ENCODE measurements at places on chromosomes 2 and 18.

- DNase-seq = no peak
Measured at GRCh38 chr2:149422991-149423338, 92.6 kb downstream of the LYPD6 start.

- no peak for DNase-seq
Measured at GRCh38 chr18:49967636-49968313, 154.4 kb upstream of the ACAA2 start.

GRCh38 chr2:127048618-127048935, 58.4 kb downstream of the BIN1 start:
- no peak for DNase-seq

- peak; percentile 45 for DNase-seq
Measured at GRCh38 chr18:48948112-48949049, 2.4 kb downstream of the SMAD7 start.

DNA sequence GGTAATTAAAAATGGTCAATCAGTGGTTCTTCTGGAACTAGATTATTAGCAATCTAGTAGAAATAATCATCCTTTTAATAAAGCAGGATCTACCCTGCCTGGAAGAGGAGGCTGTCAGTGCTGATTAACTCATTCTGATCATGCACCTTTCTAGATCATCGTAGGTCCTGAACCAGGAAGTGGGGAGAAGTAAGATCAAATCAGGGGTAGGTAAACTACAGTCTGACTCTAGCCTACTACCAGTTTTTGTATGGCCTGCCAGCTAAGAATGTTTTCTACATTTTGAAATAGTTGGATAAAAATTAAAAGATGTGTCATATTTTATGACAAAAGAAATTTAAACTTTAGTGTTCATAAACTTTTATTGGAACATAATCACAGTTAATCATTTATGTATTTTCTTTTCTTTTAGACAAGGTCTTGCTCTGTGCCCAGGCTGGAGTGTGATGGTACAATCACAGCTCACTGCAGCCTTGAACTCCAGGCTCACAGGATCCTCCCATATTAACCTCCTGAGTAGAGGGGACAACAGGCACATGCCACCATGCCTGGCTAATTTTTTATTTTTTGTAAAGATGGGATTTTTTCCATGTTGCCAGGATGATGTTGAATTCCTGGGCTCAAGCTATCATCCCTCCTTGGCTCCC, 36.1 kb downstream of the C18orf54 start:
- no peak for DNase-seq

DNA sequence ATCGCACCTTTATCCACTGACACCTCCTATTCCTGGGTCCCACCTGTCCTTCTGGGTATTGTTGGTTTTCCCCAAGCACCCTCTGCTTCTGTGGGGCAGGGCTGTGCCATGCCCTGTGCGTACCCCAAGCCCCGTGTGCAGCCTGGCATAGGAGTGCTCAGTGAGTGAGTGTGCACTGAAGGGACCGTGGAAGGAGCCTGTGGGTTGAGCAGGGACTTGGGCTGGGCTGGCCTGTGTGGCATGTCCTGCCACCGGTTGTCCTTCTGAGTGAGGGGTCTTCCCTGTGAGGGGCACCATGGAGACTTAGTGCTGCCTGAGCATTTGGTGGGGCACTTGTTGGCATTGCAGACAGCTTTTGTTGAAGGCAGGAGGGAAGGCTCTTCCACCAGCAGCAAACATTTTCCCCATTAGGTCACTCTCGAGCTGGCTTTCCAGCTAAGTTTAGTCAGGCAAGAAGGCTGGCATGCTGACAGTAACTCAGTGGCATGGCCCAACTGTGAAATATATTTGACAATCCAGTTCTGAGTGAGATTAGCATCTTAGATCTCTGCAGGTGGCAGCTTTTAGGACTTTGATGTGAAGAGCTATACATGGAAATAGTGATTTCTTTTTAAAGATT, 64.7 kb downstream of the LPIN1 start:
- no peak for DNase-seq

DNA sequence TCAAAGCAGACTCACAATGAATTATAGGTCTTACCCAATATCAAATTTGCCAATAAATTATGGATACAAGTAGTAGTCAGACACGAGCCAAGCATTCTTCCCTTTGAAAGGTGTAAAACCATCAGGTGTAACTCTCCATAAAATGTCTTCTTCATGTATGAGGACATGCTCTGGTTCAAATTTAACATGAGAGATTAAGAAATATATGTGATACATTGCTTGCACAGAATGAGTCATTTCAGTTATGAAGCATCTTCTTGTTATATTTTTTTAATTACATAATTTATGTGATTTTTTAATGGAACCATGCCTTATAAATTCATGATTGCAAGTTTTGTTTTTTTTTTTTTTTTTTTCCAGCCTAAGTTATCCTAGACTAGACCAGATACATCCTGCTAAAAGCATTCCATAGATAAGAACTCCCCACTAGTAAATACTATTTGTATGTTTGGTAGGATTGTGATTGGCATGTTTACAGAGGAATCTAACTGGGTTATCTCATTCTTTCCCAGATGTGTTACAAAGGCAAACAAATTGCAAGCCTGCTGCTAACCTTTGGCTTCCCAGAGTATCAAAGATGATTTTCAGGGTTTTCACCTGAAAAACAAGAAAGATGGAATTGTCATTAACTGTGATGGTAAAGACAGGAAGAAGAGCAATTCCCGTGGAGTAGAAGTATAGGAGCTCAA, 621.9 kb downstream of the XIRP2 start:
- DNase-seq = no peak

DNA sequence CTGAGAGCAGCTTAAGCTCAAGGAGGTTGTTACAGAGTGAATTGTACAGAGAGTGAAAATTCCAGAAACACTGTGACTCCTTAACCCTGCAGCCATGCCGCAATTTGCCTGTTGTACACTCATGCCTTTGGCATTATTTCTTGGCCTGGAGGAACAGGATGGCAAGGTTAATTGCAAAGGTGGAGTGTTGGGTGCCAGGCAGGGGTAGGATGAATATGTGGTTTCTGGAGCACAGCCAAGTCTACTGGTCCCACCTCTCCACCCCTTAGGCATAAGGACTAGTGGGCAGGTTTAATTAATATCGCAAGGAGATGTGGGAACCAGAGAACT, 250.2 kb downstream of the LRRTM1 start:
- no peak for DNase-seq

GRCh38 chr2:236089271-236090026, 78.7 kb downstream of the GBX2 start:
- DNase-seq = no peak

- DNase-seq = no peak
Measured at GRCh38 chr2:121297217-121297830, 12.3 kb upstream of the TFCP2L1 start.

GRCh38 chr2:126883666-126884040, 15.0 kb upstream of the TEX51 start:
- no peak for DNase-seq
